ENCODE measurements at places on chromosomes 7 and 10.

GRCh38 chr7:26619348-26619984, 244.9 kb downstream of the SKAP2 start:
- DNase-seq: no peak

- DNase-seq: no peak
Observed at GRCh38 chr10:68082872-68083271, 7.8 kb upstream of the HERC4 start.

GRCh38 chr10:943334-944033, 12.0 kb upstream of the LARP4B start:
- DNase-seq: no peak

DNA sequence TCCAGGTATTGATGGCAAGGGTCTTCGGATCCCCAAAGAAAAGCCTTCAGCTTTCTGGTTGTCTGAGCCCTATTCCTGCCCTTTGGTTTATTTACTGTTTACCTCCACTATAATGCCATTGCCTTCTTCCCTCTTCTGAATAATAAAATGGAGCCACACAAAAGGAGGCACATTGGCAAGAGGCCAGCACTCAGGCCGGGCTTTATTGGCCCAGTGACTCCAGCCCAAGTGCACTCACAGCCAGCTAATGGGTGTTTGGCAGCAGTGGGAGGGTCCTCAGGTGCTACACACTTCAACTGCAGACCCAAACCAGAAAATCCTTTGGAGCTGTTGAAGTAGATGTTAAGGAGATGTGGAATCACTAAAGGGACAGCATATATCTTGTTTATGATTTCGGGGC, 336.0 kb downstream of the PLXNA4 start:
- DNase-seq: no peak

DNA sequence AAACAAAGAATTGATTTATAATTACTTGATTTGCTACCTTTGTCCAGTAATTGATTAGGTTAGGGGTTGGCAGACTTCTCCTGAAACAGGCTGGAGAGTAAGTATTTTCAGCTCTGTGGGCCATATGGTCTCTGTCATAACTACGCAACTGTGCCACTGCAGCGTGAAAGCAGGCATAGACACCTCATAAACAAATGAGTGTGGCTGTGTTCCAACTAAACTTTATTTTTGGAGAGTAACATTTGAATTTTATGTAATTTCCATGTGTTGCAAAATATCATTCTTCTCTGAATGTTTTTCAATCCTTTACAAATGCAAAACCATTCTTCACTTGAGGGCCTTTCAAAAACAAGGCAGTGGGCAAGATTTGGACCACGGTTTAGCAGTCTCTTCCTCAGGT, 76.9 kb downstream of the GALNT17 start:
- DNase-seq: no peak

DNA sequence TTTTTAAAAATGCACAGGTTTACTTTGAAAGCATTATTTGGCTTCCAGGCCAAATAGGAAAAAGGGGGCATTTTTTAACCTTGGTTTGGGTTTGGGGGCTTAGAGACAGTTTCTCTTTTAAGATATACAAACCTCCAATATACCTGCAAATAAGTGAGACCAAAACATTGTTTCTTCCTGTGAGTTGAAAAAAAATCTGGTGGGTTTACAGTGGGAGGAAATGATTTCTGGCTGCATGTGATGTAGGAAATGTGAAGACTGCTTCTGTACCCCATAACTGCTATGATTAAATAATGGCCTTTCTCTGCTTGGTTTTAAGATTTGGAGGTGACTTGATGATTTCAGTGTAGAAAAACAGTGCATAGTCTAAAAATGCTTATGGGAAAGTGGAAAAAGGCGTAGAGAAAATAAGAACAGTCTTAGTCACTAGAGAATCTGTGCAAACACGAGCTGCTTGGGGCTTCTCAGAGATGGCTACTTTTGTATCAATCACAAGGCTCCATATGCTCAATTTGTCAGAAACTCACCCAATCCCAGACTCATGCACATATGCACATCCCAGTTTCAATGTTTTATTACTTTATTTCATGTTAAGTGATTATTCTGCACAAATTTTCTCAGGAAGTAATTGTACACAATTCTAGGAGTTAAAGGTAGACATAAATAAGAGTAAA, 22.1 kb upstream of the PRKCQ start:
- DNase-seq: no peak

- DNase-seq: no peak
Observed at GRCh38 chr7:127802845-127803244, 150.9 kb downstream of the SND1 start.
